ENCODE measurements at places on chromosomes 4 and X. TPM values are rescaled to one million over a fixed set of nuclear protein-coding genes. Genes with fewer than 3 reads are reported as not detected.
A peak's percentile ranks its signal among the peaks of the same experiment; 100 is the strongest.

GRCh38 chr4:168360271-168360670 lies 41.7 kb upstream of the DDX60 start:
- no peaks in the 10 kb centered on the region for H3K4me1 ChIP-seq
- H3K27ac ChIP-seq: no peak overlapping the region
- no peaks in the 10 kb centered on the region for H3K27me3 ChIP-seq
- H3K4me3 ChIP-seq: no peak overlapping the region
- H3K36me3 ChIP-seq: peaks cover 6% of the 10 kb centered on the region
- no peak for DNase-seq

GRCh38 chr4:879729-880077 lies 52.4 kb downstream of the GAK start:
- H3K36me3 ChIP-seq: no peaks in the 10 kb centered on the region
- no peaks in the 10 kb centered on the region for H3K27me3 ChIP-seq
- DNase-seq: no peak
- H3K4me1 ChIP-seq: no peaks in the 10 kb centered on the region

- H3K4me1 ChIP-seq: peaks cover 24% of the 10 kb centered on the region
- no peaks in the 10 kb centered on the region for H3K27me3 ChIP-seq
- DNase-seq: peak; percentile 51
- no peak overlapping the region for H3K4me3 ChIP-seq
- peak overlapping the region; percentile 29 for H3K27ac ChIP-seq
- H3K36me3 ChIP-seq: no peaks in the 10 kb centered on the region
Measured at GRCh38 chrX:2552621-2553201, 51.9 kb upstream of the DHRSX start.

GRCh38 chr4:54659313-54659712 lies 1.6 kb downstream of the KIT start:
- DNase-seq: no peak
- peaks cover 12% of the 10 kb centered on the region for H3K4me1 ChIP-seq
- no peak overlapping the region for H3K4me3 ChIP-seq
- H3K27me3 ChIP-seq: peaks cover 58% of the 10 kb centered on the region
- no peak overlapping the region for H3K27ac ChIP-seq
- no peaks in the 10 kb centered on the region for H3K36me3 ChIP-seq

DNA sequence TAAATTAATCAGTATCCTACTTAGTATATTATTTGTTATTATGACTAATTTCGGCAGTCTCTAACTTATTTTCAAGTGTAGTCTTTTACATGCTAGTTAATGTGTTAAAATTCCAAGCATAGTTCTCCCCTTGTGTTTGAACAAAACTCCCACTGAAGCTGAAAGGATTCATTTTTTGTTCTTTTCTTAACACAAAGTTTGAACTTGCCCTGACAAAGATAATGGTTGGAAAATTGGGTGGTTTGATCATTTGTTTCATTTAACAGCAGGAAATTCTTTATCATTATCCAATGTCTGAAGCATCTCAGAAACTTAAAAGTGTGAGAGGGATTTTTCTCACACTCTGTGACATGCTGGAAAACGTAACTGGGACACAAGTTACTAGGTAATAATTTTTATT lies 36.0 kb downstream of the INTU start:
- no peak overlapping the region for H3K4me3 ChIP-seq
- no peak overlapping the region for H3K27ac ChIP-seq
- no peak for DNase-seq
- H3K27me3 ChIP-seq: no peaks in the 10 kb centered on the region
- peaks cover 12% of the 10 kb centered on the region for H3K4me1 ChIP-seq
- H3K36me3 ChIP-seq: no peaks in the 10 kb centered on the region

GRCh38 chr4:169345316-169345721 lies 74.6 kb upstream of the SH3RF1 start:
- peak; percentile 53 for DNase-seq
- peaks cover 5% of the 10 kb centered on the region for H3K4me1 ChIP-seq
- no peak overlapping the region for H3K4me3 ChIP-seq
- no peaks in the 10 kb centered on the region for H3K27me3 ChIP-seq
- H3K36me3 ChIP-seq: no peaks in the 10 kb centered on the region
- H3K27ac ChIP-seq: no peak overlapping the region

Gene PWWP3B
- total RNA-seq: not detected

DNA sequence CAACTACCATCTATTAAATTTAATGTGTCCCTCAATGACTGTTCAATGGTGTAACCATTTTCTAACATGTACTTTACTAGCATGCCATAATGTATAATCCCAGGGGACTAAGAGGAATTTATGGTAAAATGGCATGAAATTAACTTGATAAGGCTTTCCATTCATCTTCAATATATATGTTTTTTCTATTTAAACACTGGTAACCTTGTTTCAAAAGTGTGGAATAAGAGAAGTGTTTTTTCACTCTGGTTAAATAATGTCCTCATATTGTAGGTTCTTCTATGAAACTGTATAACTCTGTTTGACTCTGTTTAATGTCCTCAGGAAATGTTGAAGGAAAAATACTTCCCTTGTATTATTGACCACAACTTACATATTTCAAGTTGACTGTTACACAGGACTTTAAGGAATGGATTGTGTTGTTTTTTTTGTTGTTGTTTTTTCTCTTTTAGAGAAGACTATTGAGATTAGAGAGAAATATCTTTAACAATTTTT lies 113.8 kb upstream of the ARSJ start:
- no peak for DNase-seq
- no peaks in the 10 kb centered on the region for H3K36me3 ChIP-seq
- H3K4me1 ChIP-seq: peaks cover 2% of the 10 kb centered on the region

DNA sequence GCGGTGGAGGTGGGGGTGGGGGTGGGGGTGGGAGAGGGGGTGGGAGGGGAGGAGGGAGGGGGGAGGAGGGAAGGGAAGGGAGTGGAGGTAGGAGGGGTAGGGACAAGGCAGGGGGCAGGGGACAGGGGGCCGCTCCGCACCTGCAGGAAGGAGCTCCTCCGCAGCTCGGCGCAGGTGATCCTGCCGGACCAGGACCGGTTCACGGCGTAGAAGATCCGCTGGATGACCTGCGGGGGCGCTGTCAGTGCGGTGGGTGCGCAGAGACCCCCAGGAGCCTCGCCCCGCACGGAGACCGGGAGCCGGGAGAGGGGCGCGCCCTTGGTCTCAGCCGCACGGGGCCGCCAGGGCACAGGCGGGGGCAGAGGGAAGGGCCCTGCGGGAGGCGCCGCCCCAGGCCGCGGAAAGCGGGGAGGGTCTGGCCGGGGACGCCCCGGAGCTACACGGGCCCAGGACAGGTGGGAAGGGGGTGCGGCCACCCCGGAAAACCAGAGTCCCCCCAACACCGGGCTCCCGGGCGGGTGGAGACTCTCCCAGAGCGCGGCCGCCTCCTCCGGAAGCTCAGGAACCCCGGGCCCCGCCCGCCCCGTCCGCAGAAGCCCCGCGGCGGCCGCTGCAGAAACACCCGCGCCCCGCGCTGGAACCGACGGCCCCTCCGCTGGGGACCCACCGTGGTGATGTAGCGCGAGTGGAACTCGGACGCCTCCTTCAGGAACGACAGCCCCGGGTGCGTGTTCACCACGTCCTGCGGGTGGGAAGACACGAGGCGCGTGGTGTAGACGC lies 27.6 kb upstream of the GTPBP6 start:
- no peak for DNase-seq
- H3K36me3 ChIP-seq: no peaks in the 10 kb centered on the region
- no peak overlapping the region for H3K27ac ChIP-seq
- H3K4me3 ChIP-seq: no peak overlapping the region
- H3K27me3 ChIP-seq: no peaks in the 10 kb centered on the region

GRCh38 chr4:163895378-163896005 lies 401.0 kb downstream of the TMA16 start:
- no peaks in the 10 kb centered on the region for H3K36me3 ChIP-seq
- H3K4me3 ChIP-seq: no peak overlapping the region
- DNase-seq: no peak
- H3K4me1 ChIP-seq: no peaks in the 10 kb centered on the region

GRCh38 chr4:122602277-122603142 lies 18.4 kb downstream of the IL21 start:
- DNase-seq: peak; percentile 48
- H3K36me3 ChIP-seq: no peaks in the 10 kb centered on the region
- peaks cover 6% of the 10 kb centered on the region for H3K27me3 ChIP-seq
- no peak overlapping the region for H3K27ac ChIP-seq
- H3K4me1 ChIP-seq: no peaks in the 10 kb centered on the region

Gene SERTM2
- total RNA-seq: not detected

- no peak for DNase-seq
- no peak overlapping the region for H3K27ac ChIP-seq
- no peaks in the 10 kb centered on the region for H3K27me3 ChIP-seq
- H3K4me3 ChIP-seq: no peak overlapping the region
- H3K4me1 ChIP-seq: peaks cover 19% of the 10 kb centered on the region
Measured at GRCh38 chr4:176307666-176307930, 12.2 kb upstream of the SPCS3 start.

GRCh38 chrX:39261446-39262147 lies 460.3 kb downstream of the MID1IP1 start:
- no peak overlapping the region for H3K4me3 ChIP-seq
- H3K36me3 ChIP-seq: no peaks in the 10 kb centered on the region
- peak; percentile 40 for DNase-seq
- H3K27me3 ChIP-seq: no peaks in the 10 kb centered on the region
- H3K27ac ChIP-seq: no peak overlapping the region
